ENCODE measurements at places on chromosomes 7 and 10.

DNA sequence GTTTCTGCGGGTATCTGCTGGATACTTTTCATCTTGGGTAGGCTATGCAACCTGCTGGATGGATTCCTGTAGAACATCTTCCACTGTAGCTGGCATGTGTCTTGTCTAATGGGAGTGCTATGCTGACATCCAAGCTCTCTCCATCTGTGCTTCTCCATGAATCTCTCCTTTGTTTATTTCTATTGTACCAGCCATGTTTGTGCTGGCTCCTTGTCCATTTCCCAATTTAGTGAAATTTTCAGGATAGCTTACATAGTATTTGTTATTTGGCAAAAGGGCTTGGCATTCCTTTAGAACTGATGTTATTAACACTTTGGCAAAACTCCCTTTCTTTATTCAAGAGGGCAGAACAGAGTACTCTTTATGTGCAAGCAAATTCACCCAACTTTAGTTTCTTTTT, 198.0 kb downstream of the CSTF2T start:
- no peak for DNase-seq

DNA sequence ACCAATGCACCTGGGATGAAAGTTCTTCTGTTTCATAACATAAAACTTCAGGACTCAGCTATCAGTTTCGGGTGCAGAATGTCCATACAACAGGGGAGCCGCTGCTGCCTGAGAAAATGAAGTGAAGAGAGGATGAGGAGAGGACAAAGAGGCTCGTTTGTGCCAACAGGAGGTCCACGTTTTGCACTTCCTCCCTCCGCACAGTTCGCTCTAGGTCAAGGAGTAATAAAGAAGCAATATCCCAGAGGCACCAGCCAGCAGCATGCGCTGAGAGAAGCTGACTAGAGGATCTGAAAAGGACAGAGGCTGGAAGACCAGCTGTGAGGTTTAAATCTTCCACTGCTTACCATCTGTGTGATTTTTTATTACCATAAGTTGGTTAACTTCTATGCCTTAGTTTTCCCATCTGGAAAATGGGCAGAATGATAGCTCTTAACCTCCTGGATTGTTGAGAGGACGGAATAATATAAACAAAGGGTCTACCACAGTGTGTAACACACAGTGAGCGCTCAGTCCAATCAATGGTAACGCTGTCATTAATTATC, 709 bp downstream of the GPAM start:
- no peak for DNase-seq

DNA sequence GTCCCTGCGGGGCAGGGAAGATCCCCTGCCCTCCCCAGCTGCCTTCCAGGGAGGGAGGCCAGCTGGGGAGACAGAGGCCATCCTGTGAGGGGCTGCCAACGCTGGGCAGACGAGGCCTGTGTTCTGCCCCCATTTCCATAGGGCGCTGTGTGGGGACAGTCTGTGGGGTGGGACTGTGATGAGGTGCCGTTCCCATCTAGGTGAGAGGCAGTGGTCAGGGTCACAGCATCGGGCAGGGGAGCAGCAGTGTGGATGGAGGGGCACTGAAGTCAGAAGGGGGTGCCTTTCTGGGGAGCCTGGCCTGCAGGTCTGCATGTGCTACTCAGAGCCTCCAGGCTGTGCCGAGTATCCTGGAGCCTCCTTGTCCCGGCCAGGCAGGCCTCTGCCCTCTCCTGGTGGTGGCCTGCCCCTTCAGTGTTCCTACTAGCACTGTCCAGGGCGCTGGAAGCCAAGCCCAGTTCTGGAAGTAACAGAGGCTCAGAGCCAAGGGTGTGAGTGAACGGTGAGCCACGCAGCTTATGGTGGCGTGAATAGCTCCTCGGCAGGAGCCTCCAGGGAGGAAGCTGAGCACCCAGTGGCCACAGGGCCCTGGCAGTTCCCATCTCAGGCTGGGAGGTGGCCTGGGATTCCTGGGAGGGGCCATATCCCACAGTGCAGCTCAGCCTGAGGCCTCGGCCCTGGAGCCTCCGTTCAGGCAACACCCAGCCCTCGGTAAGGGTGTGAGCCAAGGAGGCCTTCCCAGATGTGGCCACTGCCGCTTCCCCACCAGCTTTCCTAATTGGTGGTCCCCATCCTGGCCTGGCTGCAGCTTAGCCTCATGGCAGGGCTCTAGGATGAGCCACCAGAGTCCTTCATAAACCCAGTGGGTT, 23.3 kb upstream of the CSGALNACT2 start:
- no peak for DNase-seq

- DNase-seq: no peak
Observed at GRCh38 chr10:67864607-67865371, 19.7 kb upstream of the SIRT1 start.

DNA sequence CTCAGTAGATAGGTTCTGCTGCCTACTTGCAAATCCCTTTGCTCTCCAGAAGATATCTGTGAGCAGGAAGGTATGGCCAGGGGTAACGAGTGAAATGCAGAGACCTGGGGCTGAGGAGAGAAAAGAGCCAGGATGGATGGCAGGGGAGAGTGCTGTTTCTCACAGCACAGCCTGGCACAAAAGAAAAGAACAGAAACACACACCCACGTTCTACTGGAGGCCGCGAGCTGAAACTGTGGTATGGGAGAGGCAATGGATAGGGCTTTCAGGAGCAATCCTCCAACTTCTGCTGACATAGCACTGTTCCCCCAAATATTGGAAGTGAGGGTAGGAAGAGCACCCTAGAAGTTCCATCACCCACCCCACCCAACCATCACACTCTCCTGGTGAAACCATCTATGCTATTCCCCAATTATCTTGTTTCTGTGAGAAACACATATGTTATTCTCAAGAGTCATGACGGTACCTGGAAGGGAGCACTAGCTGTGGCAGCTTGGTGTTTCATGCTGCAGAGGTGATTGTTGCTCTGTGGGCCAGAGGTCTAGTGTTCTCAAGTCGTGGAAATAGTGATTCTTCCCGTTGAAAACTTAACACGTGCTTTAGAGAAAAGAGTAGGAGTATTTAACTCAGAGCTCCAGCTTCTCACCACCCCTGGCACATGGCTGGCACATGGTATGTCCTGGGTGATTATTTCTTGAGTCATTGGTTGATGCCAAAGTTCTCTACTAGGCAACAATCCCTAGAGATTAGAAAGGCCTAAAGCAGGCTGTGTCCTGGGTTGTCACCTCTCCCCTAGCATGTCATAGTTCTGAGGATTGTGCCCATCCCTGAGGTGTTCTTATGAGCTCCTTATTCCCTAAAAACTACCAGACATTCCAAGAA, 198.3 kb downstream of the PLXNA4 start:
- DNase-seq: no peak

DNA sequence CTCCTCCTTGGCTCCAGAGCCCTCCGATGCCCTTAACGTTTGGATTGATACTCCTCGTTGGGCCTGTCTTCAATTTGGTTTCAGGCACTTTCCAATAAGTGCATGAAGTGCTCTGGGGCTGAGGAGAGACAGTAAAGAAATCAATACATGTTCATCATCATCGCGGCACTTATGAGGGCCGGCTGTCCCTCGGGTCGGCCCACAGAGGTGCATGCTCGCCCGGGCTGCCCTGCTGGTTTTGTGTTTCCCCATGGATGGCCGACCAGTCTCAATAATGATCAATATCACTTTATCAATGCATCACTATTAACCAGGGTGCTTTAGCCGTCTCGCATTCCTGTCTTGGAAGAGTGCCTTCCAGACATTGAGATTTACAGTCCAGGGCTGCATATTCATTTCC, 154.2 kb downstream of the EBF3 start:
- DNase-seq: no peak

- DNase-seq: no peak
Observed at GRCh38 chr7:29319719-29320521, 125.3 kb downstream of the CHN2 start.

DNA sequence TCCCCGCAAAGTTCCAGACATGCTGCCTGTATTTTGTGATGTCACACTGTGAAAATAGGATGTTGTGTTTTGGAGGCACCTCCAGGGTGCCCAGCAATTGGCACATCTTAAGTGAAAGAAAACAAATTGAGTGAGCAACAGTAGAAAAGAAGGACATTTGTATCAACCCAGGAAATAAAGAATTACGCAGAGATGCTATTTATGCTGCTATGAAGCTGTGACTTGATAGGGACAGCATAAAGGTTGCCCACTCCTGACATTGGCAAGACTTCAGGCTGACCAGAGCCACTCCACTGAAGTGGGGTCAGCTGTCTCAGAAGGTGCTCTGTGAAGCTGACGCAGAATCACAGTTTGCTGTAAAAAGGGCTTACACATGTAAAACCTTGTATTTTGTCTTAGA, 729.9 kb upstream of the GALNT17 start:
- no peak for DNase-seq

DNA sequence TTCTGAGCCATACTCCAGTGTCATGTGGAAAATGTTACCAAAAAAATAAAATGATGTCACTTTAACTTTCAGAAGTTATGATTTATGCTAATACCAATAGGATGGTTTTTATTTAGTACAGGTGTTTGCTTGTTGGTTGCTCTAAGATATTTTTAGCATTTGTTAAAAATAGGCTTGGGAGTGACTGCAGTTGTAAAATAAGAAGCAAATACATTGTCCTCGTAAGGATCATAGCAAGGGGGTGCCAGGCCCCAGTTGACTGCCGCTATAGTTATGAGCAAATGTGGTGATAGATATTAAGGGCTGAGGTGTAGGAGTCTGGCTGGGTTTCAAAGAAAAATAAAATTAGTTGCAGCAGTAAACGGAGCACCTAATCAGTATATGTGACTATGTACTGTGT, 354.4 kb upstream of the BMPER start:
- no peak for DNase-seq

- no peak for DNase-seq
Observed at GRCh38 chr7:87797798-87798403, 78.3 kb downstream of the SLC25A40 start.

GRCh38 chr7:101884671-101885596, 67.5 kb downstream of the CUX1 start:
- DNase-seq: no peak
